ENCODE measurements at places on chromosomes 2 and 18.
A peak's percentile ranks its signal among the peaks of the same experiment; 100 is the strongest.

DNA sequence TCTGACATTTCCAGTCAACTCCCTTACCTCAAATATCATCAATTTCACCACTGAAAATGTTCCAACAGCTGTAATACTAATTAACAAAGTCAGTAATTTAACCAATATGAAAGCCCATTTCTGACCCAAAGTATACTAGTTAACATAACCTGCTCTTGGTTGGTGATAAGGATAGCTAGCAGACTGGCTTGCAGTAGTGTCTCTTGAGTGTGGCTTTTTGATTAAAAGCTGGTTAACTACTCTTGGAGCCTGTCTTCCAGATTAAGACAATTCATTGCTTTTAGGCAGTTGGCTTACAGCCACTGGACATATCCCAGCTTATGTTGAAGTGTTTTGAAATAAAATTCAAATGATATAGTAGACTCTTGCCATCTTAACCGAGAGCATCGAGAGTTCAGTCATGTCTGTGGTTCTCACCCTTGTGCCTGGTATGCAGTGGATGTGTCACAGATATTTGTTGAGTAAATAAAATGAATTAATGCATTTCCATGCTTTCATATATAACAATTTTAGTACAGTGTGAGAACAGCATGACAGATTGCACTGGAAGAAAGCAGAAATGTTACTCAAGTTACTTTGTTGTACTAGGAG is 158.1 kb downstream of the TANC1 start:
- no peak for DNase-seq

- DNase-seq, result no peak
Measured at GRCh38 chr2:74525717-74526648, at the start of gene DQX1. Gene DQX1, minus strand, starts transcription at chr2:74526231. Its CDS starts 502 bp downstream, at chr2:74525729.

DNA sequence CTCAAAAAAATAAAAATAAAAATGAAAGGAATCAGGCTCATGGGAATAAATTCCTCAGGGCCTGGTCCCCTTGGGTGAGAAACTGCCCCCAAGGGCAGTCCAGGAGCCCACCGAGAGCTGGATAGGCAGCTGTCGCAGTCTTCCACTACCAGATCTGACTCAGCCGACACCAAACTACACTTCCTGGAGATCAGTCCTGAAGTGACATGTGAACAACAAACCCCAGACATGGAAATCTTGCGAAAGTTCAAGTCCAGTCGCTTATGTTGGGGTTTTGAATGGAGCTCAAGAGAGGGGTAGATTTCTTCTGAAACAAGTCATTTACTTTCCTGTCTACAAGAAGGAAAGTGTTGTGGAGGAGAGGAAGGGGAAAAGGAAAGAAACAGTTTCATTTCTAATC is 12.9 kb downstream of the ADCY3 start:
- no peak for DNase-seq

- DNase-seq, result no peak
Measured at GRCh38 chr2:140338795-140339194, 1558.6 kb upstream of the NXPH2 start.

- DNase-seq, result no peak
Measured at GRCh38 chr2:166727095-166727494, 161.2 kb upstream of the XIRP2 start.

DNA sequence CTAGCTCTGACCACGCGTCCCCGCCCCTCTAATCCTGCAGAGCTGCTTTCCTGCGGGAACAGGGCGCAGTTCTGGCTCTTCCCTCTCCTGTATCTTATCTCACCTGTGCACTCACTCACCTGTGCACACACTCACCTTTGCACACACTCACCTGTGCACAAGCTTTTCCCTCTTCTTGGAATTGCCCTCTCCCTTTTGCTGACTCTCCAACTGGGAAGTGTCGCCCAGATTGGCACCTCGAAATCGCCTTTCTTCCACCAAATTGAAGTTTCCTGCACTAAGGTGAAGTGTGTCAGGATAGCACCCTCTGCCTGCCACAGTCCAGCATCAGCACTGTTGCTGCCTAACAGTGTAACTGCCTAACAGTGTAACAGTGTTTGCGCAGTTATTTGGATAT is 566 bp upstream of the CMPK2 start:
- DNase-seq, result no peak

DNA sequence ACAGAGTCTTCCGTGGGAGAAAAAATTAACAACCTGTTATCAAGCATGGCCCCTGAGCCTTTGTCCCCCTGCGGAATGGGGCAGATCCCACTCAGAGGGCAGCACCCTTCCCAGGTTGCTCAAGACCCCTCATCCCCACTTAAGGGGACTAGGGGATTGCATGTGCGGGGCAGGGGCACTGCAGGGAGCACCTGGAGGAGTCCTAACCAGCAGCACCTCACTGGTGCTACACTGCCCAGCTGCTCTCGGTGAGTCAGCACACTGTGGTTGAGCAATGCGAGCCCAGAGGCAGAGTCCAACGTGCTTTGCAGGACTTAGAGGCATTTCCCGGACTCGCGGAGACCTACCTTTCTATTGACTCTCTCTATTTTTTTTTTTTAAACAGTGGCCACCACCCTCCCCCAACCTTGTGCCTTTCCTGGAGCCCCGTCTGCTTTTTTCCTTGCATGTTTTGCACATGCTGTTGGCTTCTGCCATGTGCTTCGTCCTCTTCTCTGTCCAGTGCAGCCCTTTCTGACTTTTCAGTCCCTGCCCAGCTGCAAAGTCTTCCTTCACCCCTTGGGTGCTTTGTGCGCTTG is 74.0 kb downstream of the IL1R2 start:
- no peak for DNase-seq

DNA sequence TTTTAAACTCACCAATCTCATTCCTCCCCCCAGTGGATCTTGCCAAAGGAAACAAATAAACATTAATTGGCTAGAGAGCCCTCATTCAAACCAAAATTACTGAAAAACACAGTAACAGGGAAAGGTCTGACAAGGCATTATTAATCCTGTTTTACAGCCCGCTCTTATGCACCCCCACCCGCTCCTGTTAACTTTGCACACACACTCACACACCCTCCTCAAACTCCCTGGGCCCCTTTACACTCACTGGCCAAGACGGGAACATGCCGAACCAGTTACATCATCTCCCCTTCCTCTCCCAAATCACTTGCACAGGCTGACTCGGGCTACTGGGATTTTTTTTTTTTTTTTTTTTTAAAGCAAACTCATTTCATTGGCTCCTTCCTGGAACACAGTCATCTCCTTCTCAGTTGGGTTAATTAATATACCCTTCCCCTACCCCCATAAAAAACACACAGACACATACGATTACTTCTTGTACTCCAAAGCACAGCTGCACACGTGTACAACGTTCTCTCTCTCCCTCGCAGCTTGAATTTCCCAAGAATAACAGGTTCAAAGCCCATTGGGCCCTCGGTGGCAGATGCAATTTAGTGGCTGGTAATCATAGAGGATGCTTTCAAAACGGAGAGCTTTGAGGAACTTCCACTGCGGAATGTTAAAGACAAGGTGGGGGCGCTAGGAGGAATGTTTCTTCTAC is 31.8 kb downstream of the KLF7 start:
- peak; percentile 68 for DNase-seq

DNA sequence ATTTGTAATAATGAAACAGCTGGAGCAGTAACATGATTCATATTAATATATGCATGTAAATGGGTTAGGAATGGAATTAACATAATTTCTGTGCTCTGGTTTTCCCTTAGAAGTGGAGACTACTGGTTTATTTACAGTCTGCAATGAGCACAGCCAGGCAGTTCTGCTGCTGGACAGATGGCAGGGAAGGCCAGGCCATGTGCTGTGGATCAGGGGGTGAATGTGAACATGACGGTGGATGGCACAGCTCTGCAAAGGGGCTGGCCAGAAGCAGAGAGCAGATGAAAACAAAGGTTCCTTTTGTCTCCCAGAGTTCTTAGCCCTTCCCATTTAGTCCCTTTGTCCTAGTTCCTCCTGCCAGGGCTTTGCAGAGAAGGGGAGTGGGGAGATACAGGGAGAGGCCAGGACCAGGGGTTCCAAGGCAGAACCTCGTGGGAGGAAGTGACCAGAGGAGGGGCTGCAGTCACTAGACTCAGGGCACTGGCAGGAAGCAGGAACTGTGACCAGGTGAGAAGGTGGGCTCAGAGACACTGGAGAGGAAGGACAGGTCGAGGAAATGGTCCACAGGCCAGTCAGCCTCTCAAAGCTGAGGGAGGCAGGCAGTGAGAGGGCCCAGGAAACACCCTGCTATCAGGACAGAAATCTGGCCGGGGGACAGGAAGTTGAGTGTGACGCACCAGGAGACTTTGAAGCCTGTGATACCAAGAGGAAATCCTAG is 112.9 kb upstream of the ATP8B1 start:
- DNase-seq, result no peak

GRCh38 chr2:217014328-217015105 is 154.7 kb upstream of the TNP1 start:
- no peak for DNase-seq

- no peak for DNase-seq
Measured at GRCh38 chr18:31206787-31207381, 44.2 kb upstream of the DSC1 start.

- DNase-seq, result no peak
Measured at GRCh38 chr2:45332094-45332493, 279.0 kb downstream of the SRBD1 start.

DNA sequence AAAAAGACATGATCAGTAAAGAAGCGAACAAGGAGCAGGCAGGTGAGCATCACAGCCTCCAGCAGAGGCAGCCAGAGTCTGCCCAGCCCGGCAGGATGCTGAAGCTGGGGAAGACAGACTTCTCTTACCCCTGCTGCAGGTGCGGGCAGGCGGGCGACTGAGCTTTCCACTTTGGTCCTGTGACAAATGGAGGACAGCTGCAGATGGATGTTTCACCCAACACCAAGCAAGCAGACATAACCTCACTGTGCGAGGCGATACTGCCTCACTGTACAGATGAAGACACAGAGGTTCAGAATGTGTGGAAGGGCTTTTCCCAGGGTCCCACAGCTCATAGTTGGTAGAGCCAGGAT is 251.0 kb downstream of the AFF3 start:
- no peak for DNase-seq

DNA sequence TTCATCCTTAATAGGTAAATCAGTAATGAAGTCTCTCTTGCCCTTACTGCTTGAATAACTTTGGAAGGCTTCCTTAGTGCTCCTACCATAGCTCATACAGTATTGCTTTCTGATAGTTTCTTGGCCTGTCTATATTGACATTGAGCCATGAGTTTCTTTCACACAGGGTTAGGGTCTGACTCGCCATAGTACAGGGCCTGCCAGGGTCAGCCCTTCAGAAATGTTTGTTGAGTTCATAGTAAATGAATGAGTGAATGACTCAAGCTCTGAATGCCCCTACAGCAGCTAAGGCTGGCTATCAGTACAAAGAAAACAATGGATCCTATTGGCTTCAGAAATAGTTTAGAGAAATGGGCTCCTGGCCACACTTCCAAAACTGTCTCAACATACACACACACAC is 65.0 kb upstream of the LRATD1 start:
- DNase-seq, result no peak

GRCh38 chr2:134260713-134261112 is 6.8 kb downstream of the MGAT5 start:
- DNase-seq, result no peak

DNA sequence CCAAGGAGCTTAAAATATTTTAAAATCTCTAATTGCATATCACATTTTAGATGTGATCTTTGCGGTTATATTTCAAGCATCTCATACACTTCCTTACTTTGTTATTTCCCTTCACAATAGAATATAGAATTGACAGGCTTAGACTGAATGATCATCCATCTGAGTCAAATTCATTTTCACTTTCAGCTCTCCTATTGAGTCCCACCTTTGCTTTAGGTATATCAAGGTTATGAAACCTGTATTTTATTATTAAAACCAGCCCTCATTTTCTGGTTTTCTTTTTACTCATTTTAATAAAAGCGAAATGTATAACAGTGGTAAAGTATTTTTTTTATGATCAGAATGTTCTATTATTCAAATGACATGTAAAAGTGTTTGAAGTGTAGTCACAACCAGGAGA is 162.9 kb upstream of the KYNU start:
- no peak for DNase-seq

GRCh38 chr2:70305531-70305930 is 3.7 kb upstream of the FAM136A start:
- no peak for DNase-seq

GRCh38 chr2:204065566-204065965 is 129.0 kb downstream of the ICOS start:
- DNase-seq, result no peak

- DNase-seq, result no peak
Measured at GRCh38 chr2:241268716-241269445, 46.6 kb downstream of the HDLBP start.

DNA sequence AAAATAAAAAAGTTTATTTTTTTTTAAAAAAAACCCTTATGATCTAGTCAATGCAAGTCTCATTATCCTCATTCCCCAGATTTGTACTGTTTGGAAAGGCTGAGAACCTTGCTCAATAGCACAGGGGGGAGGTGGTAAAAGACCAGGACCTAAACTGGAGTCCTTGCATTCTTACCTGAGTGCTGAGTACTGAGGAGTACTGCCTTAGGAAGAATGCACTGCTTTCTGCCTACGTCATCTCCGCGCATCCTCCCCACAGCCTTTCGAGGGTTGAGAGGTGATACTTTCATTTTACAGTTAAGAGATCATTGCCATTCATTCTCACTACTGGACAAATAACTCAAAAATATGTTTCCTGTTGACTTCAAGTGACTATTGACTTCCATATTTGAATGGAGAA is 73.8 kb downstream of the MAP3K20 start:
- DNase-seq, result no peak

GRCh38 chr2:68997401-68997800 is 15.6 kb upstream of the ANTXR1 start:
- DNase-seq, result no peak

- no peak for DNase-seq
Measured at GRCh38 chr2:172921532-172922236, 154.0 kb upstream of the MAP3K20 start.

GRCh38 chr2:56656826-56657225 is 473.0 kb downstream of the CCDC85A start:
- no peak for DNase-seq

GRCh38 chr2:196431076-196431475 is 208.4 kb upstream of the CCDC150 start:
- DNase-seq, result no peak

DNA sequence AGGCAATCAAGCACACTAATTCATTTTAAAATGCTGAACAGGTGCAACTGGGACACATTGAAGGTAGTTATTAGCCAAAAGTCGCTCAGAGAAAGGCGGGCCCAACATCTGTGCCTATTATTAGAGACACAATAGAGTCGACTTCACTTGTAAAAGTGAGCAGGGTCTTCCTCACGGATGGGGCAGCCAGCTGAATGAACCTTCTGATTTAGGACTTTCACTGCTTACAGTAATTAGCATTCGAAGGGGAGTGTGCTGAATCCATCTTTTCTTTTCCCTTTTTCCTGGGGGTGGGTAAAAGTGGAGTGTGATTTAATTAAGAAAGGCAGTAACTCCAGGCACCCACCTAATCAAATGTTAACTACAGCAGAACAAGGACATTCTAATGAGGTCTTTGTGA is 677.7 kb downstream of the DCDC2C start:
- DNase-seq, result peak; percentile 93

DNA sequence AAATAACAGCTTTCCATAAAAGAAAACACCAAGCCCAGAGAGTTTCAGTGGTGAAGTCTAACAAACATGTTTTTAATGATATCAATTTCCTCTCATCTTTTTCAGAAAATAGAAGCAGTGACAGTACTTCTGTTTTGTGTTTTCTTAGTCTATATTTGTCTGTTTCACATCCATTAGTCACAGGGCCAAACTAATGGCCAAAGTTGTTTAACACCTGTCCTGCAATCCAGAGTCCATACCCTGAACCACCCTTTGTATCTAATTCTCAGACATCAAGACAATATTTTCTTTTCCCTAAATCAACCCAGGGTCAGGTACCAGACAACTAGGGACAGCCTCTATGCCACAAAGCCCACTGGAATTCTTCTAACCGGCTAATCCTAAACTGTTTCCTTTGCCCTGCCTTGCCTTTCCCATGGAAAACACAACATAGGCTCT is 25.9 kb downstream of the TMSB10 start:
- no peak for DNase-seq
